ENCODE measurements at places on chromosomes 12 and 14. TPM values are rescaled to one million over a fixed set of nuclear protein-coding genes. Genes with fewer than 3 reads are reported as not detected.

DNA sequence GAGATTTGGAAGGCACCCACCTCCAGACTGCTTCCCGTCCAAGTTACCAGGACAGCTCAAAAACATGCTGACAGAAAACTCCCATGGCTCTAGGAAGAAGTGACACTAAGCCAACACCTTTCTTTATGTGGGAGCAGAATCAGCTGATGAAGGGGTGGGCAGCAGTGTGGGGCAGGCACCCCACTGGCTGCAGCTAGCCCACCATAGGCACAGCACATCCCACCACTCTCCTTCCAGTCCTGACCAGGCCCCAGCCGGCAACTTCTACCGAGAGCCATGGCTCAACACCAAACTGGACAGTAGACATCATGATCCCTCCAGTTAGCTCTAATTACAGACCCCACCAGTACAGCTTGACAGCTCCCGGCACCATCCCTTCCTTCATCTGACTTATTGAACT, 45.0 kb downstream of the SH2B3 start:
- no peak for DNase-seq

GRCh38 chr14:96079066-96079465, 39.9 kb downstream of the C14orf132 start:
- no peak for DNase-seq

GRCh38 chr14:74964787-74965485, 9.5 kb upstream of the PGF start:
- DNase-seq: no peak

GRCh38 chr14:32077081-32078022, at the start of gene ARHGAP5:
Gene ARHGAP5 (plus strand): TSS chr14:32077304. CDS start chr14:32090670, 13,366 bp downstream.
- no peak for DNase-seq

GRCh38 chr14:95174184-95174792, 17.0 kb upstream of the DICER1 start:
- DNase-seq: no peak

DNA sequence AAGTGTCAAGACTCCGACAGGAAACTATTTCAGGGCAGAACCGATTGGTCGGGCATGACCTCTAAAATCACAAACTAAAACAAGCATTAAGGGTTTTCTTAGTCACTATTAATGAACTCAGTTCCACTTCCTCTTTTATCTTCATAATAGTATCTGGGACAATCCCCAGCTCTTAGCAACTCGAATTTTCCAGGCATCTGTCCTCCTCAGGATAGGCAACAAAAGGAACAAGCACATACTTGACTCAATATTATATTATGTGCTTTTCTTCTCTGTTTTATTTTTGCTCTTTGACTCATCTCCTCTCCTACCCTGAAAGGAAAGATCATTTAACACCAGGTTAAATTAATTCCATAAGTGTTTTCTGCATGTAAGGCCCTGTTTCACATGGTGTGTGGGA, 638.3 kb upstream of the TBX3 start:
- no peak for DNase-seq

The ANO6 gene
- 44.9 TPM for total RNA-seq

The PRH2 gene
- total RNA-seq: not detected

The HSPB8 gene
- 504 TPM for total RNA-seq

The KLHDC1 gene
- 6.0 TPM for total RNA-seq

The TMEM119 gene
- total RNA-seq: 1.4 TPM

DNA sequence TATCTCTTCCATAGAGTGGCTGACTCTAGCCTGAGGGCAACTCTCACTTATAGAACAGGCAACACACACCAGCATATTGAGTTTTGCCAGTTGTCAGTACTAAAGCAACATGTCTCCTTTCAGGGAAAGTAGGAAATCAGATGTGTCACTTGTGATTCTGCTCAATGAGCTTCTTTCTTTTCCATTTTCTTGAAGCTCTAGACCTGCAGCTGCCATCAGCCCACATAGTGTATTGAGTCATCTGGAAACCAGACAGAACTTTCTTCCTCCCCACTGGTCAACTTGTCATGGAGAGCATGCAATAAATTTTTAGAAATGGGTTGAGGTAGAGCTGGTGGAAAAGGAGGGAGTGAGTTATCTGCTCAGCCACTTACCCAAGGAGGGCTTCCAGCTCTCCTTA, 209.0 kb upstream of the PLEKHG7 start:
- no peak for DNase-seq

DNA sequence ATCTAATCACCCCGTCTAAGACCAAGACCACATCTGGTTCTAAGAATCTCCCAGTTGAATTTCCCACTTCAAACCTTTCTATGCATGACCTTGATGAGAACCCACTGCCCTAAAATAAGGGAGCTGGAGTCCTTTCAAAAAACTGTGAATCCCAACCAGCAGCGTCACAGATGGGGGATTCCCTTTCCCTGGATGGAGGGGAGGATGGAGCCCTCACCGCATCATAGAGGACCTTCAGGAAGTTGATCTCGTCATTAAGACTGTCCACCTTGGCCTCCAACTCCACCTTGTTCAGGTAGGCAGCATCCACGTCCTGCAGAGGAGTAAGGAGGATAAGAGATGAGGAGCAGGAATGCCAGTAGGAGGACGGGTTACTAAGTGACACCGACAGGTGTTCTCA, 4.8 kb downstream of the KRT4 start:
- DNase-seq: no peak

DNA sequence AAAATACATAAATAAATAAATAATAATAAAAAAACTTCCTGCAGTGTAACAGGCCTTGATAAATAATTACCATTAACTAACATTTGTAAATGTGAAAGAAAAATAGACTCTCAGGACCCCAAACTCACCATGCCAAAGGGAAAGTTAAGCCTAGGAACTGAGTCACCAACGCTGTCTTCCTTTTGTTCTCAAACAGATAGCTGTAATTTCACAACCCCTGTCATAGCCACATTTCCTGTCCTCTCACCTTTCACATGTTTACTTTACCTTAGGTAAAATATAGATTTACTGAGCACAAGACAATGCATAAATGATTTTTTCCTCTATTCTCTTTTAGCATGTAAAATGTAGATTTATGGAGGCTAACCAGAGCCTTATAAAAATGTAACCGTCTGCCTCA, 35.9 kb upstream of the CHST11 start:
- DNase-seq: no peak

GRCh38 chr12:26011099-26011498, 52.6 kb downstream of the RASSF8 start:
- DNase-seq: no peak

DNA sequence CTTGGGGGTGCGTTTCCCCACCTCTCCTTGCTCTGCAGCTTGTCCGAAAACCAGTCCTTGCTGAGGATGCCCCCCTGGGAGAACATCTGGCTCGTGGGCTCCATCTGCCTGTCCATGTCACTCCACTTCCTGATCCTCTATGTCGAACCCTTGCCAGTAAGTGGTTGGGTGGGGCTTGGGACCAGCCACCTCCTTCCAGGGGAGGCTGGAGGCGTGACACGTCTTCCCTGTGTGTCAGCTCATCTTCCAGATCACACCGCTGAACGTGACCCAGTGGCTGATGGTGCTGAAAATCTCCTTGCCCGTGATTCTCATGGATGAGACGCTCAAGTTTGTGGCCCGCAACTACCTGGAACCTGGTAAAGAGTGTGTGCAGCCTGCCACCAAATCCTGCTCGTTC, 57.5 kb downstream of the ANAPC7 start:
- DNase-seq: no peak

GRCh38 chr14:103994535-103995184, 52.3 kb upstream of the RD3L start:
- DNase-seq: no peak

The SERPINA3 gene
- total RNA-seq: 63.5 TPM

DNA sequence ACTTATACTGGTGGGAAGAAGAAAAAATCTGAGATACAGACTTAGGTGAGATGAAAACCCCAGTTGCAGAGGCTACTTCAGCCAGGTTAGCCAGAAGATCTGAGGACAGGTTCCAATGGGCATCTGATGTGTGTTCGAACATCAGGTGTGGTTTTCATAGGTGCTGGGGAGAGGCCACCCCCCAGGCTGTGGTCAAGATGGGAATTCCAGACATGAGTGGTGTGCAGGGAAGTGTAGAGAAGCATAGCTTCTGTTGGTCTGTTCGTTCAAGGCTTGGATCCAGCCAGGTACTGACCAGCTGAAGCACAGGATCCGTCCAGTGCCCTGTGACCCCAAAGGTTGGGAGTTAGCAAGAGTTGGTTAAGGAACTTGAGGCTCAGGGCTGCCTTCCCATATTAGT, 85.5 kb downstream of the SSPN start:
- no peak for DNase-seq

The STAB2 gene
- 0.25 TPM for total RNA-seq

- DNase-seq: peak; percentile 87
These were observed 50.7 kb downstream of the A2M start for GRCh38 chr12:9064815-9065606.
